ENCODE measurements at places on chromosomes 4 and X.
A peak's percentile ranks its signal among the peaks of the same experiment; 100 is the strongest.

DNA sequence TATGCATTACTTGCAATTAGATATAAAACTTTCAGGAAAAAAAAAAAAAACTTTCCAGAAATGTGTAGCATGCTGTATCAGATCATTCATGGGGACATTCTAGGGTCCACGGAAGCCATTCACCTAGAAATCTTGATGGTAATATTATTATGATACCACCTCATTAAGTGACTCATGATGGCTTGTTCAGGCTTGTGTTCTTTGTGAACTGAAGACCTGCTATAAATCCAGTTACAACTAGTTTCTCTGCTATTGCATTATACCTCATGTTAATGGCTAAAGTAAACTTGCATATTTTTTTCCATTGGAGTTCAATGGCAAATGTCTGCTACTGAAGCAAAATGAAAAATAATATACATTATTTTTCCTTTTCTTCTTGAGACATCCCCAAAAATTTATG lies 35.3 kb upstream of the PTPN13 start:
- DNase-seq, result no peak

GRCh38 chr4:185171373-185172071 lies 28.5 kb downstream of the SLC25A4 start:
- DNase-seq, result no peak

- no peak for DNase-seq
These were observed 784 bp upstream of the ANXA5 start for GRCh38 chr4:121697564-121697963.

- DNase-seq, result no peak
These were observed 66.9 kb downstream of the SYNPO2 start for GRCh38 chr4:118955515-118955914.

GRCh38 chrX:27860337-27860736 lies 52.5 kb downstream of the MAGEB10 start:
- DNase-seq, result no peak

GRCh38 chr4:87108142-87108546 lies 112.3 kb downstream of the KLHL8 start:
- no peak for DNase-seq

DNA sequence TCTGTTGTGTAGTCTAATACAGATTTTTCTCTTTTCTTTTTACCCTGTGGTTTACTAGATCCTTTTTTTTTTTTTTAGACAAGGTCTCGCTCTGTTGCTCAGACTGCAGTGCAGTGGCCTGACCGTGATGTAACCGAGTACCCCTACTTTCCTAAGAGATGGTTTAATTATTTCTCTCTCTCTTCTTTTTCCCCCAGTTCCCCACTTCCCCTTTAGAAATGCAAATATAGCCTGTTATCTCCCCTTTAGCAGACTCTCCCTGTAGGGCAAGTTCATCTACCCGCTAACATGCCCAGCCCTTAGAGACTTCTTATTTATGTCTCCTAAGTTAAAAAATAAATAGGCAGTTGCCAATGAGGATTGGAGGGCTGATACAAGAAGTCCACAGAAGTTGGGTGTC lies 4.5 kb downstream of the SNX25 start:
- peak; percentile 74 for DNase-seq

GRCh38 chr4:156628858-156629257 lies 342.7 kb downstream of the PDGFC start:
- no peak for DNase-seq

DNA sequence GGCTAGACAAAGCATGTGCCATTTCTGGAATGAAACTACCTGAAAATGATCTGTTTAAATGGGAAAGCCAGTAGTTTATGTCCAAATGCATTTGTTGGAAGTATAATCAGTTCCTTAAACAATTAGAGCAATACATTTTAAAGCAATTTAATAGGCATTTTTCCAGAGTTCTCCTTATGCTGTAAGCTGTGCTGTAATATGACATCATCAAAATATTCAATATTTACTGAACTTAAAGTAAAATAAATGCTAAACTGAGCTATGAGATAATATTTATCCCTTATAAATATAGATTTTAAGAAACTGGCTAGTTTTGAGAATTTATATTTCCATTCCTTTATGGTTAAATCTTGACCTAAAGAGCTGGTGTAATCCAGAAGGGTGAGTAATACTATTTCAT lies 7.9 kb downstream of the SLC4A4 start:
- DNase-seq, result no peak

DNA sequence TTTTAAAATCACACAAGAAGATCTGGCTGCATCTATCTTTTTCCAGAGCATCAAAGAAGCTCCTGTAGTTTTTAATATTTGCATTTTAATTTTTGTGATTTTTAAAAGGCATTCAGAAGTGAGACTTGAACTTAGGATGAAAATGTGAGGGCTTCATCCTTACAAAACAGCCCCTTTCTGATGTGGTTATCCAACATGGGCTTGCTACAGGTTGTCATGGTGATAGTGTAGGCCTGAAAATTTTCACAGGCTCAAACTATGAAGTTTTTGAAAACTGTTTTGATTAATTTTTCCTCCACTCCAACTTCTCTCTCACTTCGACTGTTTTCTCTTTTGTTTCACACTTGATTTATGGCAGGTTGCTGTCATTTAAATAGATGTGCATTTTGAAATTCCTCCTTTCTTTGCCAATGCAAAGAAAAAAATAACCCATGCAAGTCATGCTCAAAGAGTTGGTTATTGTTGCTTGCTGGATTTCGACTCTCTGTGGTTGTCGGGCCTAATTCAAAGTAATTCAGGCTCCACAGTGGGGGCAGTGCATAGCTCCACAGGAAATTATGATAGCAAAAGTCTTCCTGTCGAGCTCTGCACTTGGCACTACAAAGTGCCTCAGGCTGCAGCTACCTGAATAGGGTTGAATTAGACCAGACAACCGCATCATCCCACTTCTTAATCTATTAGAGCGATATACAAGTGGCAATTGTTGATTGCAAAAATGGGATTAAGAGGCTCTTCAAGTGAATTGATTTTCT lies 201.0 kb upstream of the GPR101 start:
- no peak for DNase-seq

DNA sequence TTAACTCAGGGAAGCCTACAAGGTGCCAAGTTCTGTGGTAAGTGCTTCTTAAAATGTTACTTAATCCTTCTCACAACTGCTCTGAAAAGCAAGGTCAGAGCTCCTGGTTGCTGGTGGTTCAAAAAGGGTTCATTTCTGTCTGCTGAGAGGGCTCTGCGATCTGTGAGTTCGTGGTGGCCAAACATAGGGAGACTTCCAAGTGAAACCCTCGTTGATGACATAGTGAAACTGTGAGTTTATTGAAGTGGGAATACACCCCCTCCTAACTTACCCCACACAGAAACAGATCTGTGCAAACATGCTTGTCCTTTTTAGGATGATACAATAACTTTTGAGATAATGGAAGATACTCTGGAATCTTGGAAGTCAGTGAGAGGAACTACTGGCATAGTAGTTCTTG lies 164.8 kb upstream of the PGRMC2 start:
- no peak for DNase-seq

DNA sequence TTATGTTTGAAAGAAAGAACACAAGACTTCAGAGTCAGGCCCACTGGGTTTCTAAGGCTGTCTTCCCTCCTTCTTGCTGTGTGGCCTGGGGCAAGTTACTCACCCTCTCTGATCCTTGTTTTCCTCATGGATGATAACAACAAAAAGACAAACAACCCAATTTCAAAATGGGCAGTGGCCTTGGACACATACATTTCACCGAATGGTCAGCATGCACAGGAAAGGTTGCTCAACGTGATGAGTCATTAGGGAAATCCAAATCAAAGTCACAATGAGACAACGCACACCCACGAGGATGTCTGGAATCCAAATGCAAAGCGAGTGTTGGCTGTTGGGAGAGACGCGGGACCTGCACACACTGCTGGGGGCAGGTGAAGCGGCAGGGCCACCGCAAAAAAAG lies 50.8 kb upstream of the PPP2R2C start:
- no peak for DNase-seq

DNA sequence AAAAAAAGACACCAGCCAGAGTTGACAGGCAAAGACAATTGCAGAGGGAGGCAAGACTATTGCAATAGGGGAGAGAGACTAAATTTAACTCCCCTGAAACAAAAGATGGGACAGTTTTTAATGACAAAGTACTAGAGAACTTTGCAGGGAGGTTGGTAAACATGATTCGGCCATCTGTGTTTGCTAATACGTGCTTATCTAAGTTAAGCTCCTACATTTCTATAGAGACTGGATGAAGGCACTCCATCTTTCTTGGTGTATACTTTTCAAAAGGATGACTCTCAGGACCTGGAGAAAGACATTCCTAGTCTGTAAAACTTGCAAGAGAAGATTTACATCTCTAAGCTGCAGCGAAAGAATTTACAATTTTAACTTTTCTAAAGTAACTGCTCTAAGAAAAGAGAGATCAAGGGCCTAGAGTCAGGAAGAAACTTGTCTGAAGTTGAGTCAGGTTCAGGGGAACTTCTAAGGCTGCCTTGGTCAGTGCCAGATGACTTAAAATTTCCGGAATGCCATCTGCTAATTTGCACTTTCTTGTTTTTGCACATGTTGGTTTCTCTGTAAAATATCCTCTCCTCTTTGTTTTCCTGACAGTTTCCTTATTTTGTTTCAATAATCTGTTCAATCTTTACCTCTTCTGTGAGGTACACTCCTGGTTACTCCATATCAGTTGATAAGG lies 10.6 kb downstream of the ADAM29 start:
- DNase-seq, result peak; percentile 79

GRCh38 chr4:177315767-177316464 lies 6.2 kb downstream of the NEIL3 start:
- no peak for DNase-seq

DNA sequence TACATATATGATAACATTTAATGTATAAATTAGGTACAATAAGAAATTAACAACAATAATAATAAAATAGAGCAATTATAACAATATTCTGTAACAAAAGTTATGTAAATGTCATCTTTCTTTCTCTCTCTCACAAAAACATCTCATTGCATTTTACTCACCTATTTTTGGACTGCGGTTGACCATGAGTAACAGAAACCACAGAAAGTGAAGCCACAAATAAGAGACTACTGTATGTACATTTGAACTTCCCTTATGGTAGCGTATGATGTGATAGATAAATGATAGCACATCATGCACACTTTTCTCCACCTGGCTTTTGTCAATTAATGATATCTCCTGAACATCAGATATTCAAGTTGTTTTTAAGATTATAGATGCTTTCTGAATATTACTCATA lies 80.5 kb downstream of the HNRNPD start:
- DNase-seq, result peak; percentile 75

DNA sequence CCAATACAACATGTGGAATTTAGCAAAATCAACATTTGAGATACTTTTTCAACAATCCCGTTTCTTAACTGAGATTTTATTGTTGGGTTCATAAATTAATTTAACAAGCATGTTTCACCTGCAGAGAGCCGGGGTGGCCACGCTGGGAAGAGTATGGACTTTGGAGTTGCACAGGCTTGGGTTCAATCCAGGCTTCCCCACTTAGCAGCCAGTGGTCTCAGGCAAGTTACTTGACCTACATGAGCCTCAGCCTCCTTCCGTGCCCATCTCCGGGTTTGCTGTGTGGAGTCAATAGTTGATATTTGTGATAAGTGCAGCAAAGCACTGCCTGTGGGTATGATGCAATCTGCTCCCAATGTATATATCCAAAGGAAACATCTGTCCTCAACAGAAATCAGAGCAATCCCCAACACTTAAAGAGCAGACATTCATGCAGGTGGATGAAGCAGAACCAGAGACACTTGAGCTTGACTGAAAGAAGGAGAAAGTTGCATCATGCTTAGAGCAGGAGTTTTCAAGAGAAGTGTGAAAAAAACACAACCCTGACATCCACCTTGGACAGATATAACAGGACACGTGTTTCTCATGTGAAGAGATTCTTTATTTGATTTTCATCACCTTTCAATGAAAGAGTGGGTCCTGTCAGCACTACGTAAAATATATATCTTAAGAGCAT lies 5.1 kb downstream of the CYTL1 start:
- no peak for DNase-seq
